ENCODE measurements at places on chromosomes 16 and 17.

DNA sequence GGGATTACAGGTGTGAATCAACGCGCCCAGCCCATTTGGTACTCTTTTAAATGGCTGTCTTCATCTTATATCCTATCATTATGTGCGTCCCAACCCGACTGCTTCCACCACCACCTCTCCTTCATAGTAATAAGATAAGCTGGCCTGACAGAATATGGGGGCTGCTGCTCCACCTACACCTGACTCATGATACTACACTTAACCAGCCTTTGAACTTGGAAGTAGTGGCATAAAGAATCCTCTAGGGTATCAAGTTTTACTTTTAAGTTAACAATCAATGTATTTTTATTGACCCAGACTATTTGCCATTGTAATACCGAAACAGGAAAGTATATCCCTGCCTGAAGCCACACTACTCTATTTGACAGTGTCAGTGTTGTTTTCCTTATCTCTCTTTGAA lies 18.8 kb downstream of the PDZD9 start:
- no peak for DNase-seq

DNA sequence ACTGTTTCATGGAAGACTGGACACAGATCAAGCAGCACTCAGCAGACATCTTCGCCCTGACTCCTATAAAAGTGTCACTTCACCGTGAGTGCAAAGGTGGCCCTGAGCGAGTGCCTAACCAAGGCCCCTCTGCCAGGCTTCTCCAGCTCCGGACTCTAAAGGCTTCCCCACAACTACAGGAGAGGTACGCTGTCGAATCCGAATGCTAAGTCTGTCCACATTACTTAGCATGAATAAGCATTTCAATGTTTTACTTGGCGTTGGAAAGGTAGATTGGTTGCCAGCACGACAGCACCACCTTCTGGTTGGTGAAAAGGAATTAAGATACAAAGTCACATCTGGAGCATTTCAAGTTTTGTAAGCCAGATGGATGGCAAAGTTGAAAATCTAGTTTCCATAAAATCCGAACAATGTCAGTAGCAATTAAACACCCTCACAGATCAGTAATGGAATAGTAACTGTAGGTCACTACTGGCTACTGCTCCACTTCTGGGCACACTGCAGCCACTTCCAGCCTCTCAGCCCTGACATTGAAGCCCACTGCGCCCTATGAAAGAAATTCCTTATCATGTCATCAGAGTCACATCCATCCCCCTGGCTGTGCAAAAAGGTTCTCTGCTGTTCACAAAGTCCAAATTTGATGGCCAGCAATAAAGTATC lies 100.9 kb downstream of the PARN start:
- no peak for DNase-seq

- no peak for DNase-seq
Measured at GRCh38 chr16:10972108-10972818, 27.9 kb downstream of the CLEC16A start.

GRCh38 chr17:44309472-44309871 lies 1.1 kb downstream of the RUNDC3A start:
- no peak for DNase-seq

- DNase-seq, result no peak
Measured at GRCh38 chr17:31561469-31562375, 170.2 kb downstream of the RAB11FIP4 start.

DNA sequence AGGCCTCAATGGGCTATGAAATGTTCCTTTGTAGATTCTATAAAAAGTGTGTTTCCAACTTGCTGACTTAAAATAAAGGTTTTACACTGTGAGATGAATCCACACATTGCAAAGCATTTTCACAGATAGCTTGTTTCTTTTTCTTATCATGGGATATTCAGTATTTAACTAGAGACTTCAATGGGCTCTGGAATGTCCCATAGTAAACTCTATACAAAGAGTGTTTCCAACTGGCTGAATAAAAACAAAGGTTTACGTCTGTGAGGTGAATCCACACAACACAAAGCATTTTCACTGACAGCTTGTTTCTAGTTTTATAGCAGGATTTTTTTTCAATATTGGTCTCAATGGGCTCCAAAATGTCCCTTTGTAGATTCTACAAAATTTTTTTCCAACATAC lies 550.1 kb downstream of the KCNJ18 start:
- DNase-seq, result no peak

DNA sequence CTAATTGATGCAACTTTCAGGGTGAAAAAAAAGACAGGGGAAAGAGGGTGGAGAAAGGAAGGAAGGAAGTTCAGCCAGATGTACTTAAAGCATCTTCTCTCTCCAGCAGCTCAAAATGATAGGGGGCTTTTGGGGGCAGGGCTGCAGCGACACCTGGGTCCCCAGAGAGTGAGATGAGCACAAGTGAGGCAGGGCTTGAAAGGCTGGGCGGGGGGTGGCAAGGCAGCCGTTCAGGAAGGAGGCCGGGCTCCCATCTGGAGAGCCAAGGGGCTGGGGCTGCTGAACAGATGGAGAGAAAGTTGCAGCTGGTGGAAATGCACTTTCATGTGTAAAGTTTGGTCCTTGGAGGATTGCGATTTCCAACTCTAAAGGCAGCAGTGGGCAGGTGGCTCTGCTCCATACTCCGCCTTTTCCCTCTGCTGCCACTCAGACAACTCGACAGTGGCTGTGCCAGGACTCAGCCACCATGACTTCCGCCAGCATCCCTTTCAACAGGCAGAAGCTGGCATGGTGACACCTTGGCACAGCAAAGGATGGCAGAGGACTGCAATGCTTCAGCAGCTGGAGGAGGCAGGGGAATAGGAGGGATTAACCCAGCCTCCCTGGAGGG lies 7.7 kb downstream of the SLC35B1 start:
- no peak for DNase-seq

GRCh38 chr17:44767493-44767892 lies 8.7 kb downstream of the ADAM11 start:
- no peak for DNase-seq

DNA sequence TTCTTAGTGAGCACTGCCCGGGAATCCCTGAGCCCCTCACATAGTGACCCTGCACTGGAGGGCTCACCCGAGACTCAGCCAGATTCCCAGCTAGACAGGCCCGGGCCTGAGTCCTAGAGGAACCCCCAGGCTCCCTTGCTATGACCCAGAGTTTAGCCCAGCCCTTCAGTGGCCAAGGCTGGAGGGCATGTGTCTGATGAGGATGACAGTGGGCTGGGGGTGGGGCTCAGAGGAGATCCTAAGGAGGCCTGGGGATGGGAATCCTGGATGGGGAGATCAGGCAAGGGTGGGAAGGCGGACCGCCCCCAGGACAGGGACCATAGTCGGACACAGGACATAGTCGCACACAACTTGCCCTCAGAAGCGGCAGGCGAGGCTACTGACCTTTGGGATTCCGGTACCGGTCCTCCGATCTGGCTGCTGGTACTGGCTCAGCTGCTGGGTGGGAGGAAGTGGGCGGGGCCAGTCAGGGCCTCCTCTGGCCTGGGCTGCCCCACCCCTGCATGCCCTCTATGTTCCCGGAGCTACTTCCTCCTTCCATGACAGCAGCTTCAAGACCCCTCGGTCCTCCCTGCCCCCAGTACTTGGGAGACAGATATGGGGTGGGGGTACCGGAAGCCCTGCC lies 1.1 kb downstream of the CD79B start:
- DNase-seq, result no peak

GRCh38 chr17:15954222-15954621 lies 9.3 kb downstream of the ADORA2B start:
- DNase-seq, result no peak
